NCI-H1092 treated with DMSO at 0.1 percent for 48 hours (cell line): ENCODE measurements at places on chromosomes 4 and X.

DNA sequence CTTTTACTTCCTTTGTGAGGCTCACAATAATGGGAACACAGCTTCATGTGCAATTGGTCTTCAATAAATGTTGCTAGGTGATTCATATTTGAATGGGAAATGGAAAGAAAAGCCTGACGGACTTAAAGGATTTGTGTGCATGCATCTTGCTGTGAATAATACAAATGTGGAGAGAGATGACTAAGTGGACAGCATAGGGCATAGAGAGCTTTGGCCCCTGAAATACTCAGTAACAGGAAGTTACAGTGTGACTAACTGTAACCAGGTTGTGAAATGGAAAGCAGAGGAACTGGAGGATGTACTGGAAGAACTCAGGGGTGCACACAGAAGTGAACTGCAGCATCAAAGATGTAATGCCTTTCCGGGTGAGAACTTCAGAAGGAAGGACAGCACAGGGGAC lies 206.7 kb downstream of the MGST2 start:
- DNase-seq = no peak

DNA sequence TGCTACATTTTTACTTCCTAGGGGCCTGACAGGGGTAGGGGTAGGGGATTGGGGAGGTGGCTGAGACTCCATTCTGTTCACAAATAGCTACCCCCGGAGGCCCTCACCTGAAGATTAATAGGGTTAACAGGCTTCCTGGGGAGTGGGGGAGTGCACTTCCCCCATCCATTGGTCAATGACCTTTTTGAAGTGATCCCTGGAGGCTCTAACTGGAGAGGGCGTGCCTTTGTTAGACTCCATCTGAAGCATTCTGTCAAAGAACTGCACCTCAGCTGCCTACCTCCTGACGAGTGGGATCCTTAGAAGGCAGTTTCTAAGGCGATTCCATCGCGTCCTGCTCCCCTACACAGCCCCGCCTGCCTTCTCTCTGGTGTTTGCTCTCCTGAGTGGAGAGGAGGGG lies 10.0 kb upstream of the MTM1 start:
- DNase-seq = peak; percentile 64

DNA sequence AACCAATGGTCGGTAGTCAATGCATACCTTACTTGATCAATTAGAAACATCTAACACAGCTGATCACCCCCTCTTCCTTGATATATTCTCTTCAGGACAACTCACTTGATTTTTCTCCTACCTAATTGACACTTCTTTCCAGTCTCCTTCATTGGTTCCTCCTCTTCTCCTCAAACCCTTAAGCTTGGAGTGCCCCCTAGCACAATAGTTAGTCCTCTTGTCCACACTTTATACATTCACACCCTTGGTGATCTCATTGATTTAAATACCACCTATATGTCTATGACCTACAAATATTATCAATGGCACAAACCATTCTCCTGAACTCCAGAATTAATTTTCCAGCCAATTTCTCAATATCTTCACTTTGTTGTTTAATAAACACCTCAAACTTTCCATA lies 724.0 kb downstream of the ADGRL3 start:
- no peak for DNase-seq

GRCh38 chr4:22090661-22091351 lies 142.2 kb upstream of the KCNIP4 start:
- no peak for DNase-seq

DNA sequence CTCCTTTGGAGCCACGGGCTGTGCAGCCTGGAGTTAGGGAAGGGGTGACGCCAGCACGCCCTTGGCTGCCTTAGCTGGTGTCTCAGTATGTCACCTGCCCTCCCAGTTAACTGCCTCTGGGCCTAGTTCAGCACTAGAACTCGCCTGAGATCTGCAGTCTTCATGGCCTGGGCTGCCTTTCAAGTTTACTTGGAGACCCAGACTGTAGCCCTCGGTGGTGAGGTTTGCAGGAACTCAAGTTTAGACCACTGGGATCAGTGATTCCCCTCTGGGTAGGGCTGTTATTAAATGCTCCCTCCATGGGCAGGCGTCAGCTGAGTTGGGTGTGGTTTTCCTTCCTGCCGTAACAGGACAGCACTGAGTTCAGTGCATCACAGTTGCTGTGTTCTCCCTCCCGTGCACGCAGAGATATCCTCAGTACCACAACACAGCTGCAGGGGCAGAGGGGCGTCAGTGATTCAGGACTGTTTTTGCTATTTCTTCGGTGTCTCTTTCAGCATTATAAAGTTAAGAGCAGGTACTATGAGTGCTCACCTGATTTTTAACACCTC lies 30.5 kb downstream of the PLAC8 start:
- DNase-seq = no peak

GRCh38 chr4:165839615-165840333 lies 33.3 kb upstream of the TLL1 start:
- DNase-seq = no peak

DNA sequence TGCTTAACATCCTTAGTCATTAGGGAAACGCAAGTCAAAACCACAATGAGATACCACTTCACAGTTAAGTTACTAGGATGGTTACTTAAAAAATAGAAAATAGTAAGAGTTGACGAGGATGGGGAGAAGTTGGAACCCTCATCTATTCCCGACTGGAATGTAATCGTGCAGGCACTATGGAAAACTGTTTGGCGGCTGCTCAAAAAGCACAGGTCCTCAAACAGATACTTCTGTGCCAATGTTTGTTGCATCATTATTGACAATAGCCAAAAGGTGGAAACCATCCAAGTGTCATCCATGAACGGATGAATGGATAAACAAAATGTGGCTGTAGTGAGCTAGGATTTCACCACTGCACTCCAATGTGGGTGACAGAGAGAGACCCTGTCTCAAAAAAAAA lies 11.7 kb downstream of the CTAG1B start:
- DNase-seq = peak; percentile 84

DNA sequence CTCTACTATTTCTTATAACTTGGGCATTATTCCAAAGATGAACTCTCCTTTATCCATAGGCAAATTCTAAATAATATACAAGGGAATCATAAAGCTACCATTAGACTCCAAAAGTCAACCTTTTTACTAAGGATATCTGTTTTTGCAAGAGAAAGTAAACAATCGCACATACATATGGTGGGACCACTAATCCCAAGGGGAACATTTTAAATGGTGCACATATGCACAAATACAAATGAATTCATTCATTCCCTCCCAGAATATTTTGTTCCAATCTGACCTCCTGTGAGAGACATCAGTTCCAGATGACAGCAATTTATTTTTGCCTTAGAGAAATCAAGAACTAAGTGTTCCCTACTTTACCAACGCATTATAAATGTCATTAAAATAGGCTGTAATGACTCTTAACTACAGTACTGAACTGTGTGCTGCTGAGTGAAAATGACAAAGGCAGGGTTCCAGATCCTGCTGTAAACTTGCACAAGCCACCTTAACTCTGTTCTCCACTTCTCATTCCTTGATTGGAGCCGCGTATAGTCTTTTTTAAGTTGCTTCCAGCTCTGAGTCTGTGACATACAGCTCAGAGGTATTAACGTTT lies 2.0 kb downstream of the DHX15 start:
- DNase-seq = no peak

DNA sequence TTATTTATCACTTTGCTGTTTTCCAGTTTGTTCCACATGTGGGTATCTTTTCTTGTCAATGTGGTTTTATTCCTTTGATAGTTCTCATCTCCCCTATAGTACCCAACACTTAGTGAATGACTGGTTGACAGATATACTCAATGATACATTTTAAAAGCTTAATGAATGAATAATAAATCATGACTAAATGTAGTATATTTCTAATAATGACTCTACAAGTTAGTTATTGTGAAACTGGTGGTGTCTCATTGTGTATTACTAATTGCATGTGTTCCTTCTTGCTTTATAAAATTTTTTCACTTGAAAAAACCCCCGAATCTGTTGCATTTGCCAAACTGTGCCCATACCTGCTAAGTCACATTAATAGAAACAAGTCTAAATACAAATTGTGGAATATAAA lies 95.4 kb downstream of the MBNL3 start:
- DNase-seq = no peak

DNA sequence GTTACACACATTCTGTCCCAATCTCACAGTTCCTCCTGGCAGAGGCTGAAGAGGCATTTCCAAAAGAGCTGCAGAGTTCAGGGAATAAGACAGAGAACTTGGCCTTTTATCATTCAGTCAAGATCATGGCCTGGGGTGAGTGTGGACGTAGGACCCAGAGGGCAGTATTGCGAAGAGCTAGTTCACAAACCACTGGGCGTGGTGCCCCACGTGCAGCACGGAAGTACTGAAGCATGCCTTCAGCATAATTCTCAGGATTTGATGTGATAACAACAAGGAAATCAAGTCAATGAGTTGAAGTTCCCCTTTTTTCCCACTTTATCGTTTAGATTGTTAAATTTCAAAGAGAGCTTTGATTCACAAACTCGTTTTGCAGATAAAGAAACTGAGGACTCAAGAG lies 117.7 kb downstream of the RELL1 start:
- DNase-seq = no peak

DNA sequence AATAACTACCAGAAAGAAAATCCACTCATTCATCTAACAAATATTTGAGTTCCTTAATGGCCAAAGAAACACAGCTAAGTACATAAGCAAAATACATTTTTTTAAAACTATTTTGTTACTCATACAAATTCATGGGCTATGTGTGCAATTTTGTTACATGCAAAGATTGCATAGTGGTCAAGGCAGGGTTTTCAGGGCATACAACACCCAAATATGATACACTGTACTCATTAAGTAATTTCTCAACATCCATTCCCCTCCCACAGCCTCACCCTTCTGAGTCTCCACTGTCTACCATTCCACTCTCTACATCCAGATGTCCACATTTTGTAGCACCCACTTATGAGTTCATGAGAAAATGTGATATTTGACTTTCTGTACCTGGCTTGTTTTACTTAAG lies 58.2 kb downstream of the BRWD3 start:
- DNase-seq = no peak

DNA sequence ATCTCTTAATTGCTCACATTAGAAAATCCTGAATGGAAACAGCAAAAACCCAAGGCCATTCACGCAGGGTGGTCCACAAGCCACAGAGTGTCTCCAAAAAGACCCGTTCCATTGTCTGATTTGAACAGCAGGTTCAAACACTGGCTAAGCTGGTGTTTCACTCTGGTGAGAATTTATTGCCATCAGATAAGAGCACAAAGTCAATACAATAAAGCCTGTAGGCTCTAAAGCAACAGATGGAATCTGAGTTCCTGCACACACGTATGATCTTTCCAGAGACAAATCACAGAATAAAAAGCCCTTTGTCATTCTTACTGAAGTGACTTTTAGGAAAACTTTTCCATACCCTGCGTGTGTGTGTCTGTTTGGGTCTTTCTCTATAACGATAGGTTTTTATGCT lies 5.1 kb upstream of the SFRP2 start:
- DNase-seq = no peak

GRCh38 chr4:147361726-147362125 lies 119.2 kb upstream of the EDNRA start:
- no peak for DNase-seq

DNA sequence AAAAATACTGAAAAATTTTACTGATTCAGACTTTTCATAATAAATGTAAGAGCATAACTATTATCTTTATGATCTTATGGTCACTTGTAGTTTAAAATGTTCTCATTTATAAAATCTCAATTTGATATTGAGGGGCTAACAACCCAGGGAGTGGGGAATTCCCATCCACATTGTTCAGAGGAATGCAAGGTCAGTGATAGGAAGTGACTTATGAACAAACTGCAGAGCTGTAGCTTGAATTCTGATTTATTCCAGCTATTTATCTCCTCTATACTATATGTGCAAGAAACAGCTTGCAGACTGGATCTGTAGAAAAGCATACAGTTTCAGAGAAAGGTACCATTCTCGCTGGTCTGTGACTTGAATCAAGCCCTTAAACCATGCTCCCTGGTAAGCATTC lies 61.6 kb downstream of the SEC24D start:
- DNase-seq = no peak

GRCh38 chrX:42176789-42177188 lies 253.4 kb upstream of the CASK start:
- no peak for DNase-seq

DNA sequence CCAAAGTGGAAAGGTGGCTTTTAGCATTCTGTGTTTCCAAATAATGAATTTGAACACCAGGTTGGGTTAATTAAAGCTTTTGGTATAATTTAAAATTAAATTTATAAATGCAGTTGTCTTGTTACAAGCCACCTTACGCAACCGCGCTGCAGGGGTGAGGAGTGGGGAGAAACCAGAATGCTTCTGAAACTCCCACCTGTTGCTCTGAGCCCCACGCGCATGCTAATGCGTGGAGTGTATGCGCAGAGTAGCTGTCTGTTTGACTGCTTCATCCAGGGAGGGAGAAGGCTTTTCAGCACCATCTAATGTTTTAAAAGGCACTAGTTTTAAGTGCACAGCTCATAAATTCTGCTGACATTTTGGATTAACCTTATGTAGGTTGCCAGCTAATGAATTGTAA lies 12.5 kb downstream of the OGT start:
- no peak for DNase-seq

- no peak for DNase-seq
These were observed 63.0 kb upstream of the RBPJ start for GRCh38 chr4:26257850-26258249.

DNA sequence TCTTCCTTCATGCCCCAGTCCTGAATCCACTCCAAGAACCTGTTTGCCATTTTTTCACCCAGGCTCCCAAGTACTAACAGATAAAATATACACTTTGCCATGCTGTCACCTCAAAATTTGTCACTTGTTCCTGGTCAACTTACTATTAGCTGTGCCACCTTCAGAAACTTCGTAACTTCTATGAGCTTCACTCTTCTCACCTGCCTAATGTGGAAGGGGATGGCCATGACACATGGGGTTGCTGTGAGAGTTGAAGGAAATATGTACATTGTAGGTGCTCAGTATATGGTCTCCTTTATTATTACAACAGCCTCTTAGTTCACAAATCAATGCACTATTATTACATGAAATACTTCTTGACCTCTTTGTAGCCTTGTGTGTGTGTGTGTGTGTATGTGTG lies 10.4 kb downstream of the TMSB4X start:
- no peak for DNase-seq

DNA sequence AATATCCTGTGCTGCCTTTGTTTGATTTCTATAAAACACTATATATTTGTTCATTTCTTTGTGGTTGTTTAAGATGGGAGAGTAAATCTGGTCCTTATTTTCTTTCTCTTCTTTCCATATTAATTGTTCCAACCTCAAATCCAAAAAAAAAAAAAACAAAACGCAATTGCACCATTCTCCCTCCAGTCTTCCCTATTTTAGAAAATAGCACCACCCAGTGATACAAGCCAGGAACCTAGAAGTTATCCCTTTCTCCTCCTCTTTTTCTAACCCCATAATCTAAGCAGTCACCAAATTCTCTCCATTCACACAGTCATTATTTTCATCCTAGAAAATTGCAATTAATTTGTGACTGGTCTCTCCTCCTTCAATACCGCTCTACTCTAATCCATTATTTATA lies 107.8 kb downstream of the GABRA3 start:
- no peak for DNase-seq

DNA sequence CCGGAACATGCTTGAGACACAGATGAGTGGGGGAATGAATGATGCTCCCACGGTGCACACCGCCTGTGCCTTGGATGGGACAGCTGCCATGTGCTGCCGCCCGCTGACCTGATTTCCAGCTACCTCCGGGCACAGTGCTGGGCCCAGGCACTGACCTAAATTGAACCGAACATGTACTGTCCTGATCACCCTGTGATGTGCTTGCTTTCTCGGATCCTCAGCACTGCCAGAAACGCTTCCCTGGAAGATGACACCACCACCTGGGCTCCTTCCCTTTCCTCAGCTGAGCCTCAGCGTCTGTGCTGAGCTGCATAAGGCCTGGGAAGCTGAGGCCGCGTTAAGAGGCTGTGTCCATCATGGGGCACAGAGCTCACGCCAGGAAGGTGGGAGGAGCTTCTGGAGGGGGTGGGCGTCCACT lies 39.3 kb upstream of the MXD4 start:
- DNase-seq = no peak
